ENCODE measurements at places on chromosomes 1 and 21. TPM values are rescaled to one million over a fixed set of nuclear protein-coding genes. Genes with fewer than 3 reads are reported as not detected.
A peak's percentile ranks its signal among the peaks of the same experiment; 100 is the strongest.

GRCh38 chr1:43786960-43787359 is 79.6 kb downstream of the ST3GAL3 start:
- peak; percentile 55 for DNase-seq

DNA sequence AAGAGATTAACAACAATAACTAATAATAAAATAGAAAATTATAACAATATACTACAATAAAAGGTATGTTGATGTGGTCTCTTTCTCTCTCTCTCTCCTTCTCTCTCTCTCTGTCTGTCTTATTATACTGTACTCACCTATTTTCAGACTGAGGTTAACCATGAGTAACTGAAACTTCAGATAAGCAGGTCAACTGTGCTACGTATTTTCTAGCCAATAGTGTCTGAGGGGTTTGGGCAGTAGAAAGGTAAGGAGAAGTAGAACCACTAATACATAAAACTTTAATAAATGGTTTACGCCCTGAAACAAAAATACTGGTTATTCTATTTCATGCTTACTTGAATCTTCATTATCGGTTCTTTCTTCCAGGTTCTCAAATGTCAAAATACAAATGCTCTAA is 71.0 kb upstream of the LRRC53 start:
- no peak for DNase-seq

GRCh38 chr21:16775076-16775475 is 737.8 kb upstream of the CXADR start:
- no peak for DNase-seq

GRCh38 chr21:35035116-35035515 is 14.0 kb downstream of the RUNX1 start:
- DNase-seq: no peak

GPR161 gene
- total RNA-seq: 9.5 TPM

AUNIP gene
- 0.60 TPM for total RNA-seq

Measured in lung microvascular endothelial cell (primary cell).